NCI-H69 (cell line): ENCODE measurements at places on chromosomes 1 and 21.

DNA sequence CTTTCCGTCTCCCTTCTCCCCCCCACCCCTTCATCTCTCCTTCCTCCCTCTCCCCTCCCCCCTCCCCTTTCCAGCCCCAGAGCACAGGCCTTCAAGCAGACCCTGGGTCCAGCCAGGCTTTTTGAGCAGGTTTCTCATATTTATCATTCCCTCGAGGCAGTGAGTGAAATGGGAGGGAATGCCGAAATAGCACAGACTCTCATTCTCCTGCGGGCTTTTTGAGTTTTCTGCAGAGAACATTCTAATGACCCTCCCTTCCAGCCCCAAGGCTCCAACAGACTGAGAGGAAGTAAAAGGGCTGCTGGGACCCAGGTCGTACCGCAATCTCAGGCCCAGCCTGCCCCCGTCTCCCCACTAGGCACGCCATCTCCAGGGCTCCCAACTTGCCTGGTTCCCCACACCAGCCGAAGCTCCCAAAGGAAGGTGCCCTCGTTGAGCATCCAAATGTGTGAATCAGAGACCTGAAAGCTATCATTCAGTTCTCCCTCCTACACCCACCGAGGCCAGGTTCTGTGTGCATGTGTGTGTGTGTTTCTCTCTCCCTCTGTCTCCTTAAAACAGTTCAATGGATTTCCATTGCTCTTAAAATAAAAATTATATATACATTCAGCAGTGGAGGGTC, 22.3 kb downstream of the ACTA1 start:
- DNase-seq, result no peak

GRCh38 chr1:161799792-161800191, 33.7 kb downstream of the ATF6 start:
- no peak for DNase-seq

DNA sequence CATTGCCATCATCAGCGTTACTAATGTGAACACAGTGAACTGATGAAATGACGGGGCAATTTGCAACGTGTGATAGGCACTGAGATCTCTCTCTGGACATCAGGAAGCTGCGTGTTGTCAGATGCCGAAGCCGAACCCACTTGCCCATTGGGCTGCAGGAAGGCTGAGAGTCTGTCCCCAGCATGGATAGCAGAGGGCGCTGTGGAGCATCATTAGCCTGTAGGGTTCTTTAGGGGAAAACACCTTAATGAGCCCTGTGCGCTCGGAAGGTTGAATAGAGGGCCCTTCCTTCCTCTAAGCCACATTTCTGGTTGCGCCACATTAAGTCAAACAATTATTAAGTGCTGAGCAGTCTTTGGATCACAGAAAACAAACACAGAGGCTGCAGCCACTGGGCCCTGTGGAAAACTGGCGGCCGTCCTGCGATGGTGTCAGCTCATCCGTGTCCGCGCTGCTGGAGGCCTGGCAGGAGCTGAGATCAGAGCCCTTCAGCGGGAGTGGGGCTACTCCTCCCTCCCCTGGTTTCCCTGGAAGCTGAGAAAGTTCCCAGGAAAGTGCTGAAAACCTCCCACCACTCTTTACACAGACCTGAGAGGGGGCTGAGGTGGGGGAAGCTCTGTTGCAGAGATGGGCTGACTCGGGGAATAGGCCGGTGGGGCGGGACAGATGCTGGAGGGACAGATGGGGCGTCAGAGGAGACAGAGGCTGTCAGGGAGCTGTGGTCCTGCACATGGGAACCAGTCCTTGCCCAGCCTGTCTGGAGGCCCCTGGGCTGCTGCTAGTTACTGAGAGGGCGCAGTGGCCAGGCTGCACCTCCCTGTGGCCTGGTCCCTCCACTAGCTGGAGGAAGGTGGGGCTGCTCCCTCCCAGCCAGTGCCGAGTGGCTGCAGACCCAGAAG, 12.7 kb downstream of the TFF2 start:
- DNase-seq, result peak; percentile 96

GRCh38 chr1:64246294-64246917, 43.0 kb downstream of the UBE2U start:
- DNase-seq, result peak; percentile 56

DNA sequence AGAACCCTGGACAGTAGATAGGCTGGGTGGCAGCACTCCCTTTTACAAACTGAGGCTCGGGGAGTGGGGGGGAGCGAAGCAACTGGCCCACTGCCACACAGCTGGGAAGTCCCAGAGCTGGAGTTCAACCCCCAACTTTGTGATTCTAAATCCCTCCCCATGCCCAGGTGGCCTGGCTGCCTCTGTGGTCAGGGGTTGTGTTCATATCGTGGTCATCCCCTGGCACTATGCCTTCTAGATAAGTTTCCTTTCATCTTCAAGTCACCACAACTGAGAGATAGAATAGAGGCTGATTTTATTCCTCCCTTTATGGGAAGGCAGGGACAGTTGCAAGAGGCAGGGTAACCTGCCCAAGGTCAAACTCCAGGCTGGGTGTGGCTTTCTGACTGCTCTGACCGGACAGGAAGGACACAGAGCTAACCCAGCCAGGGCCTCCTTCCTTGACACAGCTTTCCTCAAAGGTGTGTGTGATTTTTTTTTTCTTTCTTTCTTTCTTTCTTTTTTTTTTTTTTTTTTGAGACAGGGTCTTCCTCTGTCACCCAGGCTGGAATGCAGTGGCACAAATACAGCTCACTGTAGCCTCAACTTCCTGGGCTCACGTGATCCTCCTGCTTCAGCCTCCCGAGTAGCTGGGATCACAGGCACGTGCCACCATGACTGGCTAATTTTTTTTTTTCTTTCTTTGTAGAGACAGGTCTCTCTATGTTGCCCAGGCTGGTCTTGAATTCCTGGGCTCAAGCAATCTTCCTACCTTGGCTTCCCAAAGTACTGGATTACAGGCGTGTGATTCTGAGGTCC, 18.4 kb upstream of the TNFRSF1B start:
- no peak for DNase-seq

DNA sequence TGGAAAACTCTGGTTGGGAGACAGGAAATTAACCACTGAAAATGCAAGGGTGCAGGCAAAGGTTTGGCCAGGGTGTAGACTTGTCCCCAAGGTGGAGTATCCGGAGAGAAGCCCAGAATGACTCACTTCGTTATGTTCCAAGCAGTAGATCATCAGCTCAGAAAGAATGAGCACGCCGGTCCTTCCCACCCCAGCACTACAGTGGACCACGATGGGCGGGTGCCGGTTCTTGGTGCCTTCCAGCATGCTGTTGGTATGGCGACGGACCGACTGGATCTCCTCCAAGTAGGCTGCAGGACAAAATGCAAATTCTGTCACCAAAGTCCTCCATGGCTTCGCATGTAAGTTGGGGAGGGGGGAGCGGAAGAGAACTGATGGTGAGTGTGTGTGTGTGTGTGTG, 83.4 kb downstream of the SMYD2 start:
- no peak for DNase-seq

- DNase-seq, result no peak
Observed at GRCh38 chr21:29343519-29343918, 44.8 kb downstream of the BACH1 start.

DNA sequence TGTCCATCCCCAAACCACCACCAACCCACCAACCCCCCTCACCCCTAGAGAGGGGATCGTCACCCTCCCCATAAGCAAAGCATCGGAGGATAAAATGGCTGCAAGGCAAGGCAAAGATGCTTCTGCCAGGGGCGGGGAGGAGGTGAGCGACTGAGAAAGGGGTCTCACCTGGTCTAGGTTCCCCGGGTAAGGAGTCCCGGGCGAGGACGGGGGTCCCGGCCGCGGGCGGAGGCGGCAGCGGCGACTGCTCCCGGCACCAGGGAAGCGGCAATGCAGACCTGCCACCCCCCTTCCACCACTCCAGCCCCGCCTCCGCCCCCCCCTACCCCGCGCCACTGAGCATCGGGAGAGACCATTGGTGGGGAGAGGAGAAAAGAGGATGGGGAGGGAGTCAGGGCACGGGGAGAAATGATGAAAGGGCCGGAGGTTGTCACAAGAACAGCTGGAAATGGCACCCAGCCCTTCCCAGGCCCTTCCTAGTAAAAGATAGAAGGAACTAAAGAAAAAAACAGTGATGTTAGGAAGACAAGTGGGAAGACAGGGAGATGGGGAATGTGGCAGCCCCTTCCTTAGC, at the start of gene SV2A:
Gene SV2A, minus strand, starts transcription at position 274 of the 574 bp plus-strand sequence. CDS start 4,004 bp downstream, outside the sequence.
- DNase-seq, result peak; percentile 91

DNA sequence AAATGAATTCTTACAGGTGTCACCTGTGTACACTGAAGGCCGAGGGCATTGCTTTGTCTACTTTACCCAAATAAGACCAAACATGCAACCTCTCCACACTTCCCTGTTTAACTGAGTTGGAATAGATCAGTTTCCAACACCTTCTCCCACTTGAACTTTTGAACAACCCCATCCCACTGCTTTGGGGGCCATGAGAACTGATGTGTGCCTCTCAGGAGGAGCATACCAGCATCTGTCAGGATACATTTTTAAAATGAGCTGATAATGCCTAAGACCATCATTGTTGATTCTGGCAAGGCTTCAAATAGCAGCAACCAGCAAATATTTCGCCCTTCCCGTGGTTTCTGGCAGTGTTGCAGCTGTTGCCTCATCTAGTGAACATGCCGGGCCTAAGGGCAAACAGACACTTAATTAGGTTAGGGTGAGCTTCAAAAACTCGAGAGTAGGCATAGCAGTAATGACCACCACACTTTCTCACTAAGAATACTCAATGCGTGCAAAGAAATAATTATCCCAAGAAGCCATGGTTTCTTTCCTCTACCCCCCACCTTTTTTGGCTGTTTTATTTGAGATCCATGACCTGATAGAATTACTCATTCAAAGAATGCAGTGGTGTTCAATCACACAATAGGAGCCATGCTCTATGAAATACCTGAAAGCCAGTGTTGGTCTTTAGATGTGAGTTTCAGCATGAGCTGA, 63.7 kb downstream of the MAP10 start:
- DNase-seq, result peak; percentile 87

GRCh38 chr1:24696041-24696755, 49.0 kb upstream of the CLIC4 start:
- no peak for DNase-seq

DNA sequence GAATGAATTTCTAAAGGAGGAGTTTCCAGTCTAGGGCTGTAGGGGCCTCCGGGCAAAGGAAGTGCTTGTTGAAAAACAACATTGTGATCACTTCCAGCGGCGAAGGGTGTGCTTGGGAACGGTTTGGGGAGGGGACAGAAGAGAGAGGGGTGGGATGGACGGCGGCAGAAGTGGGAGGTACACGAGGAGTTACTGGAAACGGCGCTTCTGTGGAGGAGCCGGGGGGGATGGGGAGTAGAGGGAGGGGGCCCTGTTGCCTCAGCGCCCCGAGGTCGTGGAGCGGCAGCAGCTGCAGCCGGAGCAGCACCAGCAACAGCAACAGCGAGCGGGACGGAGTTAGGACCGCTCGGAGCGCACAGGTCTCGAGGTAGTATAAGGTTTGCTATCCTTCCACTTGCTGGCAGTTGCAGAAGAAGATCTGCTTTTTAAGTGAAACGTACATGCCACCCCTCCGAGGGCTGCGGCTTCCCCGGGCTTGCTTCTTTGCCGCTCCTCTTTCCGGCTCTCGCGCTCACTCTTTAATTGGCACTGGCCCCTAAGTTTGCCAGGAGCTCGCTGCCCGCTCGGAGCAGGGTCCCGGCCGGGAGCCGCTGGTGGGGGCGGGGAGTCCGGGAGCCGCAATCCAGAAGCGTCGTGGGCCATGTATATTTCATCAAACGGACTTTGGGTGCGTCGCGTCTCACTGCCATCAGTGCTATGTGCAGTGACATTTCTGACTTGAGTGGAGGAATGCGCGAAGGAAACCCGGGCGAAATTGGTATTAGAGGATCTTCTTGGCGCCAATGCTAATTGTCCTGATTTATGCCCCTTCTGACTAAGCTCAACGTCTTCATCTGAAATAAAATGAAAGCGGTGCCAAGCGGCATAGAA, 771 bp upstream of the NTNG1 start:
- peak; percentile 76 for DNase-seq
